ENCODE measurements at places on chromosomes 5 and 9. TPM values are rescaled to one million over a fixed set of nuclear protein-coding genes. Genes with fewer than 3 reads are reported as not detected.

DNA sequence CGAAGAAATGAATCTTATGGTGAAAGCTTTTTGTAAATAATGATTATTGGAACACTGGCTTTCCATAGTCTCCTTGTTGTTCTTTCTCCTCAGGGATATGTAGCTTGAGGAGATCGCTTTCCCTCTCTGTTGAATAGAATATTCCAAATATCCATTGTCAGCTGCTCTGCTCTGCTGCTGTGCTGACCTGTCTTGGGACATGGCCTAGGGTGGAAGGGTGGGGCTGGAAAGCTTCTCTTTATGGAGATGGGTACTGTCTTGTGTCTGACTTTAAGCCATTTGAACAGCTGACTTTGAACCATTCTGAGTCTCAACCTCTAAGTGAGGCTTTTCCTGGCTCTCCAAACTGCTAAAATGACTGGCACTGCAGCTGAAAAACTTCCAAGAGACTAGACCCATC is 135.8 kb downstream of the PLCXD3 start:
- DNase-seq: no peak

SUSD3 gene
- 0.09 TPM for total RNA-seq

GRCh38 chr9:93417538-93417937 is 33.9 kb upstream of the FAM120A start:
- no peak for DNase-seq

DNA sequence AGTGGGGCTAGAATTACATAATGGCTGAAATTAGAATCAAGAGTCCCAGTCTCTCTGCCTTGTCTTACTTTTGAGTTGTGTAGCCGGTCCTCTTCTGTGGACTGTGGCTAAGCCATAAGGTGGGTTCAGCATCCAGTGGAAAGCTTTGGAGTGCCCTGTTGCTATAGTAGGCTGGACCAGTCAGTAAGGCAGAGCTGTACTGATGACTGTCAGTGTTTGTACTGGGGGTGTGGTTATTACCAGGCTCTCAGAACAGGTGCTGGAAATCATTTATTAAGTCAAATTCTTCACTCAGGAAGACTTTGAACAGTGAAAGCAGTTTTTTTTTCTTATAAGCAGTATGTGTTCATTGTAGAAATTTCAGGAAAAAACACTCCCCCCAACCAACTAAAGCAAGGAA is 129.4 kb downstream of the ZSWIM6 start:
- no peak for DNase-seq

LCN15 gene
- not detected for total RNA-seq

GRCh38 chr5:31502506-31502905 is 29.4 kb downstream of the DROSHA start:
- peak; percentile 6 for DNase-seq

QRFP gene
- not detected for total RNA-seq

CARD9 gene
- total RNA-seq: 1.1 TPM

GRCh38 chr5:81428861-81429260 is 34.9 kb upstream of the ACOT12 start:
- DNase-seq: peak; percentile 35

LCN10 gene
- not detected for total RNA-seq
